ENCODE measurements at places on chromosomes 5 and 9.

DNA sequence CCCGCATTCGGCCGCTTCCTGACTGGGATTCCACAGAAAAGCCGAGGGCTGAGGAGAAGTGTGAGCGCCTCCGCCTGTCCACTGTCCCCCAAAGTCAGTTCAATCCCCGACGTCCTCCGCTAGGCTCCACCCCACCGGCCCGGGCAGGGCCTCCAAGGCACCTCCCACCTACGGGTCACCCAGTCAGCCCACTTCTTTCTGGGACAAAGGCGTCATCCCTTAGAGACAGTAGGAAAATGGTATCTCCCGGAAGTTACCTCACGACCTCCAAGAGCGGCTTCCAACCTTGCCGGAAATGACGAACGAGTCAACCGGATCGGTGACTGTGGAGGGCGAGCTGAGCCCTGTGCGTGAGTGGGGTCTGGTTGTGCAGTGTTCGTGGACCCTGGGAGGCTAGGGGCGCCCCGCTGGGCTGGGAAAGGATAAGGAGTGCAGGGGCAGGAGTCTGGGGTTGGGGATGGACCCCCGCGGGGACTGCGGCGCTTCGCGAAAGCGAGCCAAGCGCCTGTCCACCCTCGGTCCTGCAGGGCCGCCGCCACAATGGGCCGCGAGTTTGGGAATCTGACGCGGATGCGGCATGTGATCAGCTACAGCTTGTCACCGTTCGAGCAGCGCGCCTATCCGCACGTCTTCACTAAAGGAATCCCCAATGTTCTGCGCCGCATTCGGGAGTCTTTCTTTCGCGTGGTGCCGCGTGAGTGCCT lies at the start of the genes GDF9 and UQCRQ:
GDF9 (minus strand) TSS at position 128 of the 704 bp plus-strand sequence. CDS start 1,936 bp downstream, outside the sequence.
UQCRQ (plus strand) TSS at position 301 of the 704 bp plus-strand sequence; CDS start at position 541, 240 bp downstream.
- peak; percentile 94 for DNase-seq

- DNase-seq: no peak
Observed at GRCh38 chr5:93925321-93925720, 183.9 kb upstream of the POU5F2 start.

- DNase-seq: no peak
Observed at GRCh38 chr5:116451066-116451465, 123.6 kb downstream of the SEMA6A start.

DNA sequence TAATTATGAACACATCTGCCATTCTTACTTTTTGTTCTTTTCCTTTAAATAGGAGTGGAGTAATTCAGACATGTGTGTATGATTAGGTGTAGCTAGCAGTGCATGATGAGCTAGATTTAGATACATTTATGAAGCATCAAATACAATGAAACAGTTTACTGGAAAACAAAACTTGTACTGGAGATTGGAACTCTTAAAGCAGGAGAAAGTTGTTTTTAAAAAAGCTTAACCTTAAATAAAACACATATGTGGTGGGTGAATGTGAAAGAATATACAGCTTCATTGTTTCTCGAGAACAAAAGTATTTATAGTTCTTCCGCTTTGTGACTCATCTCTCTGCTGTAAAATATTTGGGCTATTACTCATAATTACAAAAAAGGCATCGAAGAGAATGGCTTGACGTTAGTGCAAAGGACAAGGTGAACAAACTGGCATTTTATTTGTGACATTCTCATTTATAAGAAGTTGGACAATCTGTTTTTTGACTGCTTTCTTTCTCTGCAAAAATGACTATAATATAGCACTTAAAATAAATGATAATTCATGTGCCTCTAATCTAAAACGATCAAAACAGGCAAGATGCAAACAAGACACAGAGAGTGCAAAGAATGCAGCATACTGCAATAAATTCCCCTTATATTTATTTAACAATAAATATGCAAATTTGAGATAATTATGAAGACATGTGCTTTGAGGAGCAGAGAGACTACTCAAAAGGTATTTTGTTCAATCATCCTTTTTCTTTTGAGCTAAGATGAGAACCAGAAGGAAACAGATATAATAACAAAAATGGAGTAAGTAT lies 478.8 kb downstream of the CETN3 start:
- no peak for DNase-seq

- DNase-seq: no peak
Observed at GRCh38 chr5:39437467-39437866, 12.7 kb upstream of the DAB2 start.

DNA sequence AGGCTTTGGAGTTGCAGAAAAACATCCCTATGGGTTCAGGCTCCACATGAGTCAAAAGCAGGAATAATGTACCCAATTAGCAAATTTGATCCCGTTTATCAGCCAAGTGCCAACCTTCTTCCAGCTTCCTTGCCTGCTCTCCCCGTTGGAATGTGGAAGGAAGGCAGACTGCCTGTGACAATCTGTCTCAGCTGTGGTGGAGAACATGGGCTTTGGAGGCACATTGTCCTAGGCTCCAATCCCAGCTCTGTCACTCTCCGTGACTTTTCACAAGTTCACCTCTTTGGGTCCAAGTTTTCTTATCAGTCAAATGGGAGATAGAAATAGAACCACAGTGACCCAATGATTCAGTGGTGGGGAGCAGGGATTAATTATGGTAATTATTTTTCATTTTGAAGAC lies 113.9 kb downstream of the ARHGAP26 start:
- no peak for DNase-seq

- no peak for DNase-seq
Observed at GRCh38 chr5:59800347-59800893, 93.1 kb downstream of the PDE4D start.

DNA sequence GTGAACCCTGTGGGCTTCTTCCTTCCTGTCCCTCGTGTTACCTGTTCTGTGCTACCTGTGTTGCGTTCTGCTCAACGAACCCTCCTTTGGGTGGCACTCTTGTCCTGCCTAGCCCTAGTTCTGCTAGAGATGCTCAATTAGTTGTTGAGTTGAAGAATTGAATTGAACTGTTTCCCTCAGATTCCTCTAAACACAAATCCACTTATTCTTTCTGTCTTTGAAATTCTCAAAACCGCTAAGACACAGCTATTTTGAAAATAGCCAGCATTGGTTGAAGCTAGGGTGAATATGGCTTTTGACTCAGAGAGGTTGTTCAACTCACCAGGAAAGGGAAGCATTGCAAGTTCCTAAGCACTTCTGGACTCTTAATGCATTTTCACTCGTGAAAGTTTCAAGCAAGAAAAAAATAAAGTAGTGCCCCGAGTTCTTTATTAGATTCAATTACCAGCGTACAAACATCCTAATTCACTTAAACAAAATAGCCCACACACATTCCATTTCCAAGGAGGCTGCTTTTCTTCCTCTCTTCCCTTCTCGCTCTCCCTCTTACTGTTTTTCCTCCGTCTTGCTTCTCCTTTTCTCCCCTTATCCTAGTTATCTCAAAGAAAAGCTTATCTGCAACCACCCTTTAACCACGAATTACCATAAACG lies 642 bp upstream of the ITGA1 start:
- no peak for DNase-seq

DNA sequence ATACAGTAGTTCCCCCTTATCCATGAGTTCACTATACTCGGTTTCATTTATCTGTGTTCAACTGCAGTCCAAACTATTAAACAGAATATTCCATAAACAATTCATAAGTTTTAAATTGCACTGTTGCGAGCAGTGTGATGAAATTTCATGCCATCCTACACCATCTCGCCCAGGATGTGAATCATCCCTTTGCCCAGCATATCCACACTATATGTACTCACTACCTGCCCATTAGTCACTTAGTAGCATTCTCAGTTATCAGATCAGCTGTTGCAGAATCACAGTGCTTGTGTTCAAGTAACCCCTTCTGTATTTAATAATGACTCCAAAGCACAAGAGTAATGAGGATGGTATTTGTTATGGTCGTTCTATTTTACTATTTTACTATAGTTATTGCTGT lies 51.5 kb downstream of the SHOC1 start:
- DNase-seq: no peak

Data from stimulated activated CD8-positive, alpha-beta memory T cell treated with anti-CD3 and anti-CD28 coated beads, Interleukin-7, amount 100 ng/mL, for 48 hours (primary cell).